MCF 10A (cell line): ENCODE measurements at places on chromosomes 11 and 22.

- DNase-seq, result no peak
Observed at GRCh38 chr11:86812981-86813380, 12.6 kb downstream of the PRSS23 start.

DNA sequence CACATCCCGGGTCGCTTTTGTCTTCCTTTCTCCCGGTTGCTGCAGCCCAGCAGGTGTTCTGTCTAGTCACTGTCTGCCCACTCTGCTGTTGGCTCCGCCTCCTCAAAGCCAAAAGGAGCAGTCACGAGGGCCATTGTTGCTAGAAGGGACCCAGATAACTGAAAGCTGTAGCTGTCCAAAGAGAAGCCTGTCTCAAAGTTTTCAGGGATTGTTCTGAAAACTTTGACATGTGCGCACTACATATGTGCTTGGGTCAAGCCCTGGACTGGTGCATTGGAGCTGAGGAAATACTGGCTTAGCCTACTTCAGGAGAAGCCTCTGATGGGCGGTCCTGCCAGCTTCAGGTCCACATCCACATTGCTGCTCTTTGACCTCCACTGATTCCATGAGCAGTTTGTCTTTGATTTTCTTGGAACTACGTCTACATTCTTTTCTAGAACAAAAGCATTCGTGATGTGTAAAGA, 8.8 kb upstream of the OR2AT4 start:
- no peak for DNase-seq

DNA sequence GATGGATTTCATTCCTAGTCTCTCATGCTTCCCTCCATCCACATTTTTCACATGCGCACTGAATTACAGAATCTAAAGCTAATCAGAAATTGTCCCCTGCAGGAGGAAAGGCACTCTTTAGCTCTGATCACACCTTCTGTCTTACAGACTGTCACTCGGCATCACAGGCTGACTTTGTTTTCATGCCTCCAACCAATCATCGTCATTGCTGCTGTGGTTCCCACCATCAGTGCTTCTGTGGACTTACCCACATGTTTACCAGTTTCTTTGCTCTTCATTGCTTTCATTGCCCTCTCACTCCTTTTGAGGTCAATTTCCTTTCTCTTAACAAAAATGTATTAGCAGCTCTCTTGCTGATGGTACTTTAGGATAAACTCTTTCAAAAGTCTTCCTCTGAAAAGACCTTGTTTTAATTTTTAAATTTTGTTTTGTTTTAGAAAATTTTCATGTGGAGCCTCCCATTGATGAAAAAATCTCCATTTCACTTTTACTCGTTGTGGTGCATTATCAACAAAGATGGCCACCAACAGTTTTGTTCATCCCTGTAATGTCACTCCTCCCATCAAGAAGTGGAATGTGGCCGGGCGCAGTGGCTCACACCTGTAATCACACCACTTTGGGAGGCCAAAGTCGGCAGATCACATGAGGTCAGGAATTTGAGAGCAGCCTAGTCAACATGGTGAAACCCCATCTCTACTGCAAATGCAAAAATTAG, 20.2 kb upstream of the TREH start:
- DNase-seq, result no peak

DNA sequence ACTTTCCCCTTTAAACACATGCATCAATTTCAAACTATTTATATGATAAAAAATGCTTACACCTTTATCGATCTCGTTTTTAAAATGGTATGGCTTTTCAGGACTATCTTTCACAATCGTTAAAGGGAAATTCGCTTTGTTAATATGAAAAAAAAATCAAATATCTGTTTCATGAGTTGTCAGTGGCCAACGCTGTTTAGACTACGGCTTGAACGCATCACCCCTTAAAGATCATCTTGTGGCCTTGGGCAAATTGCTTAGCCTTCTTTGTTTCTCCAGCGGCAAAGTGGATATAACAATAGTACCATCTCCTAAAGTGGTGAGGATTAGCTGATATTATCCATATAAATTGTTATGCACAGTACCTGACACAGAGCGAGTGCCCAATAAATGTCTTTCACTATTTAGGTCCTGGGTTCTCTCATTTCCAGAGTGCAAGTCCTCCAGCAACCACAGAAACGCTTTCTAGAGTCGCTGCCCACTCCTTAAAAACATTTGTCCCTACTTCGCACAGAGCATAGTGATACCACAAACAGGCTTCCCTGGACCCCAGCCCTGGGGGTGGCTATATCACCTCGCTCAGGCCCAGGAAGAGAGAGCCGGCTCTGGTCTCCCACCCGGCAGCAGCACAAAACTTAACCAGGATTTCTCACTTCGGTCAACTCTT, 904 bp downstream of the SLC35F2 start:
- peak; percentile 34 for DNase-seq

GRCh38 chr11:128048121-128048520, 539.2 kb downstream of the ETS1 start:
- DNase-seq, result no peak

GRCh38 chr11:119863851-119864601, 135.0 kb upstream of the NECTIN1 start:
- DNase-seq, result no peak

GRCh38 chr11:36306888-36307287, 10.8 kb downstream of the PRR5L start:
- peak; percentile 65 for DNase-seq

DNA sequence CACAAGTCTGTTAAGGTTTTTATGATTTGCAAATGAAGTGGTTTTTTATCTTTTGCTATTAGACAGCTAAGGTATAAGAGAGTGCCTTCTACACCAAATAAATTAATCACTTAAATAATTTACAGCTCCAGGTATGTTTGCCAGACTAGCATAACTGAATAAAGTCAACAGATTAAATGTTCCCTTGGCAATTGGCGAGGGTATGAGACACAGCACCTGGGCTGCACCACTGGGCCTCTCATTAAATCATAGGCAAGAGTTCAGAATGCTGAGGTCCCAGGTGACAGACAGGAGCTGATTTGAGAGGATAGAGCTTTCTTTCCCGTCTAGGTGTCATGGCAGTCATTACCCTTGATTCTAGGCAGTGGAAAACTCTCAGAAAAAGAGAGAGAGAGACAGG, 62.6 kb upstream of the WT1 start:
- no peak for DNase-seq

GRCh38 chr11:68798221-68798813, 43.4 kb downstream of the CPT1A start:
- DNase-seq, result peak; percentile 40

- peak; percentile 86 for DNase-seq
Observed at GRCh38 chr11:34640050-34640923, 19.4 kb downstream of the EHF start.

DNA sequence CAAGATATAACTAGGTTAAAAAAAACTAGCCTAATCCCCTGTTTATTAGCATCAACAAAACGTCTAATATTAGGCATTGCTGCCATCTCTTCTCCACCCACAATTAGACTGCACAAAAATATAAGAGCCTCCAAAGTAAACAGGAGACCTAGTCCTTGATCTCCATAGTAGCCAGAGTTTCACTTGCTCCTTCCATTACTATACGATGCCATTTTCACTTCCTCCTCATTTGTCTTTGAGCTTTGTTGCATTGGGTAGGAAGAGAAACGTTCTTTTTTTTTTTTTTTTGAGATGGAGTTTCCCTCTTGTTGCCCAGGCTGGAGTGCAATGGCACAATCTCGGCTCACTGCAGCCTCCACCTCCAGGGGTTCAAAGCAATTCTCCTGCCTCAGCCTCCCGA, 42.3 kb upstream of the RDX start:
- no peak for DNase-seq

DNA sequence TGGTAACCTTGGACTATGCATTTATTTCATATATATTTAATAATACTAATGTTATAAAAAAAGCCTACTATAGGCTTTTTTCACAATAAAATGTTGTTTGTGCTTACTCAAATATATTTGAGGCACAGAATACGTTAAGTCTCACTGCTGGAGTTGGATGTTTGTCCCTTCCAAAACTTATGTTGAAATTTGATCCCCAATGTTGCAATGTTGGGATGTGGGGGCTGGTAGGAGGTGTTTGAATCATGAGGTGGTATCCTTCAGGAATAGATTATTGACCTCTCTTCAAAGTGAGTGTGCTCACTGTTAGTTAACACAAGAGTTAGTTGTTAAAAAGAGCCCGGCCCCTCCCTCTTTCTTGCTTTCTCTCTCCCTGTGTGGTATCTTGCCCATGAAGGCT, 1295.9 kb downstream of the JRKL start:
- no peak for DNase-seq

DNA sequence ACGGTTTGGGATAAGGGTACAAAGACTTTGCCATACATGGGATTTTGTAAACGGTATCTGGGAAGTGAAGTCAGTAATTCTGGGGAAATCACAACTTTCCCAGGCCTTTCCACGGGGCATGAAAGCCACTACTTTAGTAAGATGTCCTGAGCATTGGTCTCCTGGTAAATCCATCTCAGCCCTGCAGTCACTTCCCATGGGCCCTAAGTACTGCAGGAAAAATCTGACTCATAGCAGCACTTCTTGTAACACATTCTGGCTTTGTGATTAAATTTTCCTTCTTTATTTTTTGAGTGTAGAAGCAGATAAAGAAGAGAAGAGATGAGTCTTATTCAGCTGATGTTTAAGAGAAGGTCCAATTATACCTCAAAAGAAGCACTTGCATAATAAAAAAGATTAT, 67.6 kb downstream of the BLID start:
- DNase-seq, result no peak

DNA sequence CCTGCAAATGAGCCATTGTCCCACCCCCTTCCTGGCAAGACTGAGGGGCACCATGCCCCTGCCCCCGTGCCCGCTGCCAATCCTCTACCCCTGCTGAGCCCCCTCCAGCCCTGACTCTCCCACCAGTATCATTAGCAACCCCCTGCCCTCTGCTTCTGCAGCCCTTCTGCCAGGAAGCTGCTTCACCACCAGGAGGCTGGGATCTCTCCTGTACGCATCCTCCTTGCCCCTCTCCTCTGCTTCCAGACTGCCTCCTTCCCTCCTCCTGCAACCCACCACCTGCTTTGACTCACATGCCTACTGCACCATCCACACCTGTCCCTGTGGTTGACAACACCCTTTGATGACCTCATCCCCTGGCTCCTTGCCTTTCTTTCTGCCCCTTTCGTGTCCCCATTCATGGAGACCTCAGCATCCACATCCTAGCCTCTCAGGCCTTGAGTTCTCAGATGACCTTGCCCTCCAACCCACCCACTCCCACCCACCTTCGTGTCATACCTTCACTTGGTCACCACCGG, 13.4 kb upstream of the PNPLA3 start:
- DNase-seq, result no peak

GRCh38 chr11:40882301-40882700, 577.2 kb downstream of the LRRC4C start:
- no peak for DNase-seq

DNA sequence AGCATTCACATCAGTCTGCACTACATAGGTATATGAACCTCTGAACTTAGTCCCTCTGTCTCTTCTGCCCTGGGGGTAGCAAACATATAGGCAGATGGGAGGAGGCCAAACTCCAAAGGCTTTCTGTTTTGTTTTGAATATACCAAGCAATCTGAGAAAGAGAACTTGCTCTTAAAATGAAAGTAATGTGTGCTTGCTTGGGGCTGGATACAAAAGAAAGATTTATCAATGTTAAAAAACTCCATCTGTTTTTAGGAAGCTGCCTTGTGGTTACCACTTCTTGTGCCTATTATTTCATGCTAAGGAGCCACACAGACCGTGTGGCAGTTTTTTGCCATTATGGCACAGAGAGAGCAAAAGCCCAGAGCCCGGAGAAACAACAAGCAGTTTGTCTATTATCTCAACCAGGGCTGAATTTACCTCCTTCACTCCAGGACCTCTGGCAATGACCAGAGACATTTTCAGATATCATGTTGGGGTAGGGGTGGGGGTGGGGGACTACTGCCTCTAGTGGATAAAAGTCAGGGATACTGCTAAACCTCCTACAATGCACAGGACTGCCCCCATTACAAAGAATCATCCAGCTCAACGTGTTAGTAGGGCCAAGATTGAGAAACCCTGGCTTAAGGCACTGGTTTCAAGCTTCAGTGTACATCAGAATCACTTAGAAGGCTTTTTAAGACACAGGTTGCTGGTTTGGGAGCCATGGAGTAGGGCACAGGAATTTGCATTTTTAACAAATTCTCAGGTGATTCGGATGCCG, 124.2 kb downstream of the APIP start:
- DNase-seq, result no peak

DNA sequence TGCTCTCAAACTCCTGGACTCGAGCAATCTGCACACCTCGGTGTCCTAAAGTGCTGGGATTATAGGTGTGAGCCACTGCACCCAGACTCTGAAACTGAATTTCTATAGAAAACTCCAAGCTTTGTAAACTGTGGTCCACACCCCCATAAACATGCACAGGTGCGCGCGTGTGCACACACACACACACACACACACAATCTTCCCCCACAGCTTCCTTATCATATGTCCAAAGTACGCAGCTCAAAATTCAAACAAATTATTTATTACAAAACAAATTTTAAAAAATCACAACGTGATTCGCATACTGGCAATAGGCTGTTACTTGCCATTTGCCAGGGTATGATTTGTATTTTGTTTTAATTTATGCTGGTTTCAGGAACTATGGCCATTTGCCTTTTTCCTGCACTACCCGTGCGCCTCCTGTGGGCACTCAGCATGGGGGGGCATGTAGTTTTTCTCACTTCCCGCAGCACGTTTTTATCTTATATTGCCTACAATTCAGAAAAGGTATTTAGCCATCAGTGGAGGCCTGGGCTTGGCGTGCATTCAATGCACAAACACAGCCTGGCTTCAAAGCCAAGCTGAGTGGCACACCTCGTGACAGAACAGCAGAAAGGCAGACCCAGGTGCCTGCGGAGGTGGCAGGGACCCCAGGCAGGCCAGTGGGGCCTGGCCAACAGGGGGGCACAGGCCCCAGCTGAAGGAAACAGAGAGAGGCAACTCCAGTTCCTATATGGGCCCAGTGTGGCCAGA, 10.8 kb upstream of the SNX32 start:
- no peak for DNase-seq

DNA sequence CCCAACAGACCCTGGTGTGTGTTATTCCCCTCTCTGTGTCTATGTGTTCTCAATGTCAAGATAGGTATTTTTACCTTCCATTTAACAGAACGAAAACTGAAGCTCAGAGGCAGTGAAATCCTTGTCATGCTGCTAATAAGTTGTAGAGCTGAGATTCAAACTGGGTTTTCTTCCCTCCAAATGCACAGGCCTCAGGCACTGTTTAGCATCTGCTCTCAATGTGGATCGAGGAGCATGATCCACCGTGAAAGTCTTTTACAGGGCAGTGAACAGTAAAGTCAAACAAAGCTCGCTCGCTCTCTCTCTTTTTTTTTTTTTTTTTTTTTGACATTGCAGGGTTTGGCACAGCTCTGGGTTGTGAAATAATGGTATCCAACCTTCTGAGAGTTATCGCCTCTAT, 401.0 kb upstream of the SYN3 start:
- DNase-seq, result no peak

DNA sequence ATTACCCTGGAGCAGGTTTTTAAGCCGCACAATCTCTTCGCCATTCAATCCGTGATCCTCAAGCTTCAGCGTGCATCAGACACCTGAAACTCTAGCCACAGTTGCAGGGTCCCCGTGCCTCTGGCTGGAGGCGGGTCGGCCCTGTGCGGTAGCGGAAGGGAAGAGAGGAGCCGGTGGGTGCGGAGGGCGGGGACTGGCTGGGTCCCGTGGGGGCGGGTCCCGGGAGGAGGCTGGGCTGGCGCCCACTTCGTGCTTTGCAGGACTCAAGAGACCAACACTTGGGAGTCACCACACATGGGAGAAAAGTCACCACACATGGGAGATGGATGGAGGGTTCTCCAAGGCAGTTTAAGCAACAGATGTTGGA, 772 bp downstream of the C22orf15 start:
- no peak for DNase-seq

- peak; percentile 11 for DNase-seq
Observed at GRCh38 chr11:15988693-15989231, 367.6 kb downstream of the SOX6 start.
